Stimulated activated CD4-positive, alpha-beta T cell treated with anti-CD3 and anti-CD28 coated beads, Interleukin-1b, Interleukin-23, amount 100 ng/mL, for 1 hour (primary cell): ENCODE measurements at places on chromosomes 2 and 18.

DNA sequence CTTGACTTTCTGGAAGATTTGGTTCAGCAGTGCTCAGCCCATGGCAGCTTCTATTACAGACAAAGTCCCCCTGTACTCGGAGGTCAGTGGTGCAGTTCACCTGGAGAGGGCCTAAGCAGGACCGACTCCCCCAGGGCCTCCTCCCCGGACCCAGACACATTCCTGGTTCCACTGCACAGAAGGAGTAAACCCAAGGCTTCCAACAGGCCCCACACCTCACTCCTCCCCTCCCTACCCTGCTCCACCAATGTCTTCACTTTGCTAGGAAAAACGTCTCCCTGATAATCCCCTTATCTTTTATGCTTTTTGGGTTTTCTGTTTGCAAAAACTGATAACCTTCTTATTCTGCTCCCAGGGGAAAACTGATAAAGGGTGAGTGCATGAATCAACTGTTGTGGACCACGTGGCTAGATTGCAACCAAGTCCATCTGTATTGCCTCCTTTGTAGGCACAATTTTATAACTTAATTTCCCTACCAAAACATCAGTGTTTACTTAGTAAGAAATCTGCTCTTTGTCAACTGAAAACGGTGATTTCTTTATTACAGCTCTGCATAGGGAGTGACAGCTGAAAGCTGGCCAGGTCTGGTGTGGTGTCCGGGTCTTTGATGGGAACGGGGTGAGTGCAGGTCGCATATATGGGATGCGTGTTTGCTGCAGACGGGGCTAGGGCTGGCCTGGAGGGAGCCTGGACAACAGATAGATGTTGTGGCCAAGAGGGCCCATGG is 202.5 kb downstream of the GLI2 start:
- no peak for DNase-seq

DNA sequence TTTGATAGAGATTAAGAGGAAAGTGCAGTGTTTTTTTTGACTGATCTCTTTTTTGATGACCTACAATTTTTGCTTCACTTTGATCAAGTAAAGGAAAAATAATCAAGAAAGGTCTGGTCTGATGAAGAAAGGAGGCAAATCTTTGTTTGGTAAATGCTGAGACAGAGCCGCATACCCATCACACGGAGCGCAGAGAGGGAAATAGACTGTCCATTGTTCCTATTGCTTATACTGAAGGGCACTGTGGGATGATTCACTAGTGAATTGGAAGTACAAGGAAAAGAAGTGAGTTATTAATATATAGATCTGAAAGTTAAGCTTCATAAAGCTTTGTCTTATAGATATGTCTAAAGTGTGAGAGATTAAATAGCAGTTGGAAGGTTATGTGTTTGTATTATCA is 455.1 kb downstream of the PLCL1 start:
- no peak for DNase-seq

- DNase-seq = no peak
Observed at GRCh38 chr2:67560771-67561456, 163.8 kb downstream of the ETAA1 start.

DNA sequence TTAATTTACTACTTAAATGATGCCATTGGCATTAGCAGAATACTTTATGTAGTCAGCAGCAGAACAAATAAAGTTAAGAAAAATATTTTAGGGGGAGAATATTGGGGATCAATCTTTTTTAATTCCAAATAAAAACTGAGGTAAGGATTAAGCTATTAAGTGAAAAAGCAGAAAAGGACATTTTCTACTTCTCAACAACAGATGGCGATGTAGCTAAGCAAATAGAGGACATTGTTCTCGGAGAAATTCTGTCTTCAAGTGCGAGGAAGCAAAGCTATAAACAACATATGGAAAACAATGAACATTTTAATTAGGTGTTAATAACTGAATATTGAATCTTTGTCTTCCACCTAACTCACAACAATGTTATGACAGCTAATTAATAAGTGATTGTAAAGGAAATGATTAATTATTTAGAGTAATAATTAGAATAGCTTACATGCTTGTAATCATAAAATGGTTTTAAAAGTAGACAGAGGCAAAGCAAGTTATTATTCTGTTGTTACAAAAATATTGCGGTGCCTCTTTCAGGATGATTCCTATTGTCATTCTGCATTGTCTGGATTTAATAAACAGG is 32.9 kb upstream of the CCDC93 start:
- no peak for DNase-seq

GRCh38 chr2:45067859-45068570 is 58.8 kb upstream of the SIX2 start:
- no peak for DNase-seq
